WTC11 (cell line): ENCODE measurements at places on chromosomes 3 and 15. TPM values are rescaled to one million over a fixed set of nuclear protein-coding genes. Genes with fewer than 3 reads are reported as not detected.

C3orf52 gene
- 10.2 to 14.3 TPM (median 10.3 TPM) in 3 replicates for total RNA-seq

SLC38A3 gene
- 0.90 to 1.6 TPM (median 1.3 TPM) in 3 replicates for total RNA-seq

PTX3 gene
- 0.59 to 0.76 TPM (median 0.73 TPM) in 3 replicates for total RNA-seq

IRAK2 gene
- 0.71 to 1.4 TPM (median 0.73 TPM) in 3 replicates for total RNA-seq

ADCY5 gene
- total RNA-seq = 23.5 to 28.6 TPM (median 26.8 TPM) in 3 replicates

MST1R gene
- total RNA-seq = 5.1 to 6.2 TPM (median 5.6 TPM) in 3 replicates

GRK7 gene
- not detected in 3 replicates for total RNA-seq

FANCD2OS gene
- total RNA-seq = not detected in 3 replicates

CADPS gene
- total RNA-seq = 4.3 to 7.5 TPM (median 7.0 TPM) in 3 replicates

GRCh38 chr3:24812116-24812515 is 317.5 kb upstream of the THRB start:
- H3K36me3 ChIP-seq = no peaks in the 10 kb centered on the region
- H3K27me3 ChIP-seq = no peaks in the 10 kb centered on the region; the same call in 1 of the 2 replicates
- no peak for DNase-seq
- no peak overlapping the region for H3K27ac ChIP-seq
- H3K4me1 ChIP-seq = peaks cover 12% of the 10 kb centered on the region

DNA sequence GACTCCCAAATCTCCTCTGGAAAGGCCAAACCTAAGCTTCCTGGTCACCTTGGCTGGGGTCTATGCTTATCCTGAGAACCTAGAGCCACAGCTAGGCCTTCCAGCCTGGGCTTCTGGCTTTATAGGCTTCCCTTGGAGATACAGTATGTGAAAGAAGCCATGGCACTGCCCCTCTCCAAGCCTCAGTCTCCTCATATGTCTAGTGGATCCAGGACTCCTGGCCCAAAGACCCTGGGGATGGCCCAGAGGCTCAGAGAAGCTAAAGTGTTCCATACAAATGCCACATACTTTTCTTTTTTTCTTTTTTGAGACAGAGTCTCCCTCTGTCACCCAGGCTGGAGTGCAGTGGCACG is 8.6 kb downstream of the ACAA1 start:
- H3K27ac ChIP-seq = no peak overlapping the region

GRCh38 chr15:74011610-74012009 is 17.1 kb downstream of the PML start:
- no peak for DNase-seq
- no peak overlapping the region for H3K4me3 ChIP-seq
- no peaks in the 10 kb centered on the region for H3K27me3 ChIP-seq
- peak overlapping the region; percentile 33; the same call in 1 of the 2 replicates for H3K27ac ChIP-seq
- H3K4me1 ChIP-seq = peaks cover 7% of the 10 kb centered on the region; the same call in 1 of the 2 replicates

DNA sequence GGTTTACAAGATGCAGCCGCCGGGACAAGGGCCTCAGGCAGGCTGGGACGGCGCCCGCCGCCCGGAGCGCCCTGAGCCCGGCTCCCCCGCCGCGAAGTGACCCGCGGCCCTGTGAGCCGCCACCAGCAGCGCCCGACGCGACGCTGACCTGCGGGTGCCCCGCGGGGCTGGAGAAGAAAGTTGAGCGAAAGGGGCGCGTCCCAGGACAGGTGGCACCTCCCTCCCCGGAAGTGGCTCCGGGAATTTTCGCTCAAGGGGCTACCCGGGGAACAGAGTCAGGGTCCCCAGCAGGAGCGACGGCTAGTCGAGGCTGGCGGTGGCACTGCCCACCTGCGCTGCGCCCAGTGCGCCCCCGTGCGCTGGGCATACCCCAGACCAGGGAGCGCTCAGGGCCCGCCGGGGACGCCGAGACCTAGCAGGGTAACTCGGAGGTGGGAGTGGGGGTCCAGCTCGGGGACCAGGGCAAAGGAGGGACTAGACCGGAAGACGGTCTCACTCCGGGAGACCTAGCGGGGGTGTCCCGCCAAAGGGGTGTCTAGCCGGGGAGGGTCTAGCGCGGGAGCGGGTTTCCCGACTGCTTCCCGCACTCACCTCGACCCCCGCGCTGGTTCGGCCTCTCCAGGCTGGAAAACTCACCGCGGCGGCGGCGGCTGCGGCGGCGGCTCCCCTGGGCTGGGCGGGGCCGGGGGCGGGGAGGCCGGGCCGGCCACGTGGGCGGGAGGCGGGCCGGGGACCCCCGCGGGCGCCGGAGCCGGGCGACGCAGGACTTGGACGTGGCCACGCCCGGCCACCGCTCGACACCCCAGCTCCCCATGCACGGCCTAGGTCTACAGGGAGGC is 18.4 kb downstream of the SPATA12 start:
- peaks cover 35% of the 10 kb centered on the region for H3K27me3 ChIP-seq
- H3K4me1 ChIP-seq = peaks cover 18% of the 10 kb centered on the region
- no peaks in the 10 kb centered on the region for H3K36me3 ChIP-seq

DNA sequence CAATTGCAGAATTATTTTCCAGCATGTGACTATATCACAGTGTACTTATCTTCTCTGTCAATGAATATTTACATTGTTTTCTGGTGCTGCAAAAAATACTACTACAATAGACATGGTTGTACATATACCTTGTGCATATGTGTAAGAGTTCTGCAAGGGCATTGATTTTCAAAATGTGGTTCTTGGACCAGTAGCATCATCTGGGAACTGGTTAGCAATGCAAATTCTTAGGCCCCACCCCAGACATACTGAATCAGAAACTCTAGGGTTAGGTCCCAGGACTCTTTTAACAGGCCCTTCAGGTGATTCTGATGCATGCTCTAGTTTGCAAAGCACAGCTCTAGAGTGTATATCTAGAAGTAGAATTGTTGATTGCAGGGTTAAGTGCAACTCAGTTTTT is 292.3 kb downstream of the ZNF621 start:
- H3K27me3 ChIP-seq = no peaks in the 10 kb centered on the region
- H3K4me3 ChIP-seq = no peak overlapping the region
- peaks cover 6% of the 10 kb centered on the region; the same call in 1 of the 2 replicates for H3K4me1 ChIP-seq
- no peak for DNase-seq

- no peak overlapping the region for H3K4me3 ChIP-seq
- no peak overlapping the region for H3K27ac ChIP-seq
- H3K27me3 ChIP-seq = no peaks in the 10 kb centered on the region
- H3K36me3 ChIP-seq = 0 out of 2 replicates have a peak, but pooled peaks cover 3% of the 10 kb centered on the region
- DNase-seq = peak; percentile 14
Measured at GRCh38 chr3:94234177-94234788, 171.4 kb downstream of the NSUN3 start.

GRCh38 chr15:39621210-39621609 is 40.3 kb downstream of the THBS1 start:
- no peaks in the 10 kb centered on the region for H3K36me3 ChIP-seq
- no peak overlapping the region for H3K27ac ChIP-seq
- DNase-seq = no peak
- no peaks in the 10 kb centered on the region for H3K4me1 ChIP-seq

DNA sequence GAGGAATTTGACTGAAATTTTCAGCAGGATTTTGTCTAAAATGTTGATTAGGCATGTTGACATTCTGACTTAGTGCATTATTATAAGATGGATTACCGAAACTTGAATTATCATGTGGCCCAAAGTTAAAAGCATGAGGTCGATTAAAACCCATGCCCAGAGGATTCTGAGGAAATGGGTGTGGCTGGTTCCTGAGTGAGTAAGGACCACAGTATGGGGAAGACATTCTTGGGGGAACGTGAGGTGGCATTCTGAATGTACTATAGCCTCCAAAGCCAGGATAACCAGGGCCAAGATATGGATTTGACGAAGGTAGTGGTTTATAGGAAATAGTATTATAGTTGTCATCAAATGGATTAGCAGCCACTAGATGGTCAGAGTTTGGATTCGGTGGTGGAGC is 38.7 kb upstream of the DNAAF4 start:
- H3K4me3 ChIP-seq = no peak overlapping the region
- H3K27me3 ChIP-seq = no peaks in the 10 kb centered on the region
- DNase-seq = no peak
- H3K27ac ChIP-seq = no peak overlapping the region

- no peaks in the 10 kb centered on the region for H3K36me3 ChIP-seq
- DNase-seq = peak; percentile 31
- no peak overlapping the region for H3K27ac ChIP-seq
- H3K27me3 ChIP-seq = peaks cover 8% of the 10 kb centered on the region
- H3K4me3 ChIP-seq = no peak overlapping the region
- H3K4me1 ChIP-seq = peaks cover 9% of the 10 kb centered on the region
Measured at GRCh38 chr15:69045802-69046201, 31.3 kb downstream of the NOX5 start.

- H3K27me3 ChIP-seq = peaks cover 66% of the 10 kb centered on the region
- H3K36me3 ChIP-seq = no peaks in the 10 kb centered on the region
- H3K4me3 ChIP-seq = no peak overlapping the region
- no peak overlapping the region for H3K27ac ChIP-seq
Measured at GRCh38 chr3:192177383-192177782, 550.0 kb downstream of the FGF12 start.

GRCh38 chr3:69803681-69804270 is 64.5 kb downstream of the MITF start:
- no peak overlapping the region for H3K27ac ChIP-seq
- no peaks in the 10 kb centered on the region for H3K27me3 ChIP-seq
- no peak overlapping the region for H3K4me3 ChIP-seq
- DNase-seq = no peak
- H3K4me1 ChIP-seq = no peaks in the 10 kb centered on the region
- no peaks in the 10 kb centered on the region for H3K36me3 ChIP-seq

DNA sequence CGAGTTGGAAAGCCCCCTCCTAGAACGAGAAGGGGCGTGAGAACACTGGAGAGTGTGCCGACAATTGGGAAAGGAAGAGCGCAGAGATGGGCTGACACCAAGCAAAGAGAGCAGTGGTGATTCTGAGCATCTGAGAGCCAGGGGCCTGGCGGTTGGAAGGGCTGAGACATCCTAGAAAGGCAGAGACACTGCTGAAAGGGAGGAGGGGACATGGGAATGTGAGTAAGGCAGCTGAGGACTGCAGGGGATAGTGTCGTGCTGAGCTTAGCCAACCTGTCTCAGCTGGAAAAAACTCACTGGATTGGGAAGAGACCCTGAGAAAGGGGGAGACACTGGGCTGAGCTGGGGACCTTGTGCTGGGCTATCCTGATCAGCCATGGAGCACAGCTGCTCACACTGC is 58.1 kb upstream of the SLC6A6 start:
- no peak overlapping the region for H3K4me3 ChIP-seq
- no peaks in the 10 kb centered on the region for H3K36me3 ChIP-seq
- peak; percentile 29 for DNase-seq
- peak overlapping the region; percentile 29; the same call in 1 of the 2 replicates for H3K27ac ChIP-seq
- peaks cover 27% of the 10 kb centered on the region for H3K27me3 ChIP-seq
- peaks cover 13% of the 10 kb centered on the region for H3K4me1 ChIP-seq

DNA sequence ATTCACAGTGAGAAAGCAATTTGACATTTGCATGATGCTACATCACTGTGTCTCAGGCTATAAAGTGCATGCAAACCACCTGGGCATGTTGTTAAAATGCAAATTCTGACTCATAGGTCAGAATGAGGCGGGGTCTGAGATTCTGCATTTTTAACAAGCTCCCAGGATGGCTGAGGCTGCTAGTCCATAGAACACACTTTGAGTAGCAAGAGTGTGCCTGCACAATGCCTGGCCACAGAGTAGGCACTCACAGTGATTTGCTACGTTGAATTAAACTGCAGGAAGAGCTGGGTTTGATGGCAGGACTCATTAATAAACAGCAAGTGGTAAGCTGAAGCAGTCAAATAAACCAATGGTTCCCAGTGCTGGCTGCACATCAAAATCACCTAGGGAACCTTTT is 48.1 kb downstream of the NTRK3 start:
- H3K36me3 ChIP-seq = no peaks in the 10 kb centered on the region
- H3K27me3 ChIP-seq = no peaks in the 10 kb centered on the region
- peaks cover 12% of the 10 kb centered on the region for H3K4me1 ChIP-seq
- no peak for DNase-seq
- no peak overlapping the region for H3K27ac ChIP-seq

DNA sequence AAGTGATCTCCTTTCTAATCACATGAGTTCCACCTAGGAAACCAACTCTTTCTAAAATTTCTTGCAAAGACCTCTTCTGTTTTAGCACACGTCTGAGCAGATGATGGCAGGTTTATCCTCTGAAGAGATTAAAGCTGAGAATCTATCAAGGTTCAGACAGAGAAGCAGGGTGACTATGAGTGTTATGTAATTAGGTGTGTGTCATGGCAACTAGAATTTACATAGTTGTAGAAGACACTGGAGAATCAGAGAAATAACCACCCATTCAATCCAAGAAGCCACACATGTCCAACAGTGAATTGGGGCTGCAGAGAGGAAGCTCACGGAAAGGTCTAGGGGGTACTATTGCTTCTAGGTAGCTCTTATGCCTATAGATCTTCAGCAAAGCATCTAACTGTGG is 600.5 kb downstream of the PYDC2 start:
- no peak overlapping the region for H3K4me3 ChIP-seq
- H3K4me1 ChIP-seq = peaks cover 34% of the 10 kb centered on the region

GRCh38 chr3:148329481-148330235 is 368.0 kb upstream of the AGTR1 start:
- H3K27ac ChIP-seq = peak overlapping the region; percentile 47
- peaks cover 25% of the 10 kb centered on the region for H3K4me1 ChIP-seq

GRCh38 chr3:197718891-197719290 is 17.8 kb downstream of the RUBCN start:
- H3K27me3 ChIP-seq = no peaks in the 10 kb centered on the region
- H3K4me1 ChIP-seq = no peaks in the 10 kb centered on the region
- H3K36me3 ChIP-seq = peaks cover 32% of the 10 kb centered on the region
- no peak overlapping the region for H3K4me3 ChIP-seq

DNA sequence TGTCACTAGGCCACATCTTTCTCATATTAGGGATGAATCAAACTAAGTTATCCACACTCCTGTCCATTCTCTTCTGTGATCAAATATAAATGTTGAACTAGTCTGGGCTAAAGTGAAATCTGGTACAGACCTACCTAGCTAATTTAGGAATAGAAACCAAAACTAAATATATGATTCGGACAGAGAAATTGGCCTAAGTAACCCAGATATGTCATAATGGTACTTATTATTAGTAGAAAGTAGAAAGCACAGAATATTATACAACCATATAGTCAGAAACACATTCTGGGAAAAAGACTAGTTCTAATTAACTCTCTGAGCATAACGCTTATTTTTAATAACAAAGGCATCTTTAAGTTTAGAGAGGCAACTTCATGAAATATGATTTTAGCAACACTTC is 389.0 kb downstream of the LSAMP start:
- no peaks in the 10 kb centered on the region for H3K36me3 ChIP-seq
- no peak for DNase-seq
- H3K27ac ChIP-seq = no peak overlapping the region
- H3K27me3 ChIP-seq = no peaks in the 10 kb centered on the region
- no peak overlapping the region for H3K4me3 ChIP-seq

DNA sequence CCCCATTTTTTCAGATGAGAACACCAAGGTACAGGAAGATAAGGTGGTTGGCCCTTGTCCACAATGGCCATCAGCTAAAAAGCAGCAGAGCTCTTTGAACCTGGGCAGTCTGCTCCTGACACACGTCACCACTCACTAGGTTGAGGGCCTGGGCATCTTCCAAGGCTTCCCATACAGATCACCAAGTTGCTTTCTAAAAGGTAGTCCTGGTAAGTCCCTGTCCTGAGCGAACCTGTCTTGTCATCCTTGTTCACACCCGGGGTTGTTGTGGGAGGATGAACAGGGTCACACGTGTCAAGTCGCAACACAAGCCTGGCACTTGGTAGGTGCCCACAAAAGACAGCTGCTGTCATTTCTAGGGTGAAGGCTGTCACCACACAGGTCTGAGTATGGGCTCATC is 260.4 kb downstream of the EPHB1 start:
- peaks cover 11% of the 10 kb centered on the region for H3K4me1 ChIP-seq
- H3K4me3 ChIP-seq = no peak overlapping the region
- no peaks in the 10 kb centered on the region; the same call in 1 of the 2 replicates for H3K27me3 ChIP-seq
- no peaks in the 10 kb centered on the region for H3K36me3 ChIP-seq

GRCh38 chr3:148551767-148552260 is 145.9 kb upstream of the AGTR1 start:
- no peaks in the 10 kb centered on the region for H3K36me3 ChIP-seq
- peaks cover 5% of the 10 kb centered on the region; the same call in 1 of the 2 replicates for H3K4me1 ChIP-seq
- H3K27ac ChIP-seq = no peak overlapping the region
